ENCODE measurements at places on chromosomes 12 and 14. TPM values are rescaled to one million over a fixed set of nuclear protein-coding genes. Genes with fewer than 3 reads are reported as not detected.

Gene EXD2
- 24.7 TPM for total RNA-seq

Gene GMFB
- 113 TPM for total RNA-seq

DNA sequence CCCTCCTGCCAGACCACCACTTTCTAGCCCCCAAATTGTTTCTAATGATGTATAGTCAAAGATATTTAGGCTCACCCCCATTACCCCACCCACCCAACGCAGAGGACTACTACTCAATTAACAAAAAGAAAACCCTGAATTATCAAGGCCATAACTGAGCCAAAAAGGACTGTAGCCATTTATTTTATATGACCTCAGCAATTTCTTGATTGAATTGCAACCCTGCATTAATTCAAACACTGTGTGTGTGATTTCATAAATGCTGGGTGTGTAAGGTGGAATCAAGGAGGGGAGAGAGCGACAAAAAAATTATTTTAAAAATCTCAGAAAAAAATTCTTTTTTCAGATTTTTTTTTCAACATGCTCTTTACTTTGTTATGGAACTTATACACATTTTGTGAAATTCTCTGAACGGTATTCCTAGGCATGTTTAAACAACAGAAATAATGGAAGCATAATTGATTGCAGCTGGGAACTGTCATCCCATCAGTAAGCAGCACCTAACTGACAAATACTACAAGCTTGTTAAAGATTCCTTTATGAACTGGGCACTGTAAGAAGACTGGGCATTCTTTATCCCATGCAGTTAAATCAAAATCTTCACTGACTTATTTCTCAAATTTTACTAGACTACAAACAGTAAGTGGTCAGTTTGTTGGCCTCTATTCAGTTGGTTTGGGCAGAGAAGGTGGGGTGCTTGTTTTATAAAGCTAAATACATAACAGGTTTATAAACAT lies 179.1 kb downstream of the SOX5 start:
- no peak for DNase-seq

Gene KRT79
- not detected for total RNA-seq

DNA sequence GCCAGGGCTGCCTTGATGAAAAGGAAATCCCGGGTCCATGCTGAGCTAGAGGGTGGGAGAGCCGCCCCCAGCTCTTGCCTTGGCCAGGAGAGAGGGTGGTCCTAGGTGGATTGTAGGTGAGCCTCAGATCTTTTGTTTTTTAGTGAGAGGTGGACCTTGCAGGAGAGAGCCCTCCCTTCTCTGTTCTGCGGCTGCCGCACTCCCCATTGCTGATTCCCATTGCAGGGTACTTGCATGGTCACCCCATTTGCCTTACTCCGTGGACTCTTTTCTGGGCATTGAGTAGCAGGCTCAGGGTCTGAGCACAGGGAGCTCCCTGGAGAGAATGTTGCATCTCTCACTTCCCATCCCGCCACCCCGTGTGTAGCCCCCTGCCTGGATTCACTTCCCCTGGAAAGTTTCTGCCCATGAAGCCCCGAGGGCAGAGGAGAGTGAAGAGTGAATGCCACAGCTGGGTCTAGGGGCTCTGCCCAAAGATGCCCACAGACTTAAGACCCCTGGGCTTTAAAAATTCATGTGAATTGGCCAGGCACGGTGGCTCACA lies 10.2 kb downstream of the VASH1 start:
- no peak for DNase-seq

DNA sequence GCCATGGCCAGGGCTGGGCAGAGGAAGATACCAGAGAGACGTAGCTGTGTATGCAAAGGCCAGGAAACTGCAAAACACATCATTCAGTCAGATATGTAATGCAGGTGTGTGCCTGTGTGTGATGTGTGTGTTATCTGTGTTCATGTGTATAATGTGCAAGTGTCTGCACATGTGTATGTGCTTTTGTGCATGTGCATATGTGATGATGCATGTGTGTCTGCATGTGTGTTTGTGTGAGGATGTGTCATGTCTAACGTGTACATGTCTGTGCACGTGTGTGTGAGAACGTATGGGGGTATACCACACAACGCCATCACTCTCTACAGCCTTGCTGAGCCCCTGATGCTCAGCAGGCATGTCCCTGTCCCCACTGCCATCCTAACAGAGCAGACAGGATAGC lies 9.7 kb downstream of the DIO3 start:
- DNase-seq: no peak

DNA sequence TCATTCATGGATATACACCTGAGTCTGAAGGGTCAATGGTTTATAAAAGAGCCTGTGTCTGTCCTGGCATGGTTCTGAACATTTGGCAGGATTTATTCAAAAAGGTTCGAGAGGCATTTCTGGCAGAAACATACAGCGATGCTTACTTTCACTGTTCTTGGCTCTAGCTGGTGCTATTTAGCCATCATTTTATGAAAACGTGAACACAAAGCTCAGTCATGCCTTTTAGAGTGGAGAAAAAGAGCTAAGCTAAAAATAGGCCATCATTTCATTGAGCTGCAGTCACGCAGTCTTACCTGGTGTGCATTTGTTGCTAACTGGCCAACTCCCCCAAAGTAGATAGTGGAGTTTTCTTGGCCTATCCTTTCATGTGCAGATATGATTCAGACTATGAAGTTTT lies 1209.5 kb downstream of the SLC16A7 start:
- DNase-seq: no peak

DNA sequence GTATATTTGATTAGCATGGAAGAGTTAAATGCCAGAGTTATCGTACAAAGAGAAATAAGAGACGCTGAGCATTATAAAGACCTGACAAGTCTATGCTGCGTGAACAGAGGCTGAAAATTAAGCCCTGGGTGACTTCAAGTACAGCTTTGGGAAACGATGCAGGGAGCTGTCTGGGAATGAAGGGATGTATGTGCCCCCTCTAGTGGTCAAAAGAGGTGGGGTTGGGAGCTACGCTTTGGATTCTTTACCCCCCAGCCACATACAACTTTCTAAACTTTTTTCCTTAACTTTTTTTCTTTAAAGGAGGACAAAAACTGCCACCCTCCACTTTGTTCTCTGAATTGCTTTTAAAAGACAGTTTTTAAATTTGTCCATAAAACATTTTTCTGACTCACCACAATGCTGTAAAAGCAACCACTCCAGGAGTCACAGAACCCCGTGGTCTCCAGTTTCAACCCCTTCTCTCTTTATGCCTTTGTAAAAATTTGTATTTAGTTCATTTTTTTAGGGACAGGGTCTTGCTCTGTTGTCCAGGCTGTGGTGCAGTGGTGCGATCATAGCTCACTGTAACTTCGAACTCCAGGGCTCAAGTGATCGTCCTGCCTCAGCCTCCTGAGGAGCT lies 59.4 kb downstream of the ZNF664 start:
- peak; percentile 39 for DNase-seq

- DNase-seq: peak; percentile 100
Observed at GRCh38 chr14:68476212-68477109, 316.4 kb downstream of the ZFP36L1 start.

All from renal cortical epithelial cell (primary cell).